ENCODE measurements at places on chromosomes 3 and 15. TPM values are rescaled to one million over a fixed set of nuclear protein-coding genes. Genes with fewer than 3 reads are reported as not detected.

Gene CDC25A
- 0.90 TPM for total RNA-seq

Gene PLSCR2
- total RNA-seq: not detected

Gene TM4SF18
- total RNA-seq: 1.3 TPM

Gene CAV3
- total RNA-seq: not detected

Gene ITGA11
- 81.1 TPM for total RNA-seq

Gene A4GNT
- not detected for total RNA-seq

Gene SLC24A5
- total RNA-seq: not detected

Gene LNP1
- 11.0 TPM for total RNA-seq

Gene RASGRF1
- not detected for total RNA-seq

Gene HDGFL3
- 52.0 TPM for total RNA-seq

Gene GAP43
- total RNA-seq: 3.4 TPM

Gene FMN1
- total RNA-seq: 9.2 TPM

Gene TUSC7
- not detected for total RNA-seq

Gene COL7A1
- total RNA-seq: 8.6 TPM

Gene RLBP1
- not detected for total RNA-seq

All from fibroblast of the aortic adventitia (primary cell).